ENCODE measurements at places on chromosomes 1 and 21.

GRCh38 chr1:100354971-100355394 is 2.7 kb downstream of the CDC14A start:
- no peak overlapping the region for H3K27ac ChIP-seq
- H3K4me3 ChIP-seq: no peak overlapping the region
- H3K36me3 ChIP-seq: no peaks in the 10 kb centered on the region
- no peak for DNase-seq
- H3K27me3 ChIP-seq: no peaks in the 10 kb centered on the region

- H3K27me3 ChIP-seq: no peaks in the 10 kb centered on the region
- H3K27ac ChIP-seq: no peak overlapping the region
- no peak for DNase-seq
- H3K4me1 ChIP-seq: no peaks in the 10 kb centered on the region
These were observed 5.6 kb upstream of the KCNA10 start for GRCh38 chr1:110524311-110525248.

- H3K36me3 ChIP-seq: no peaks in the 10 kb centered on the region
- DNase-seq: no peak
- peak overlapping the region; percentile 44 for H3K4me3 ChIP-seq
- H3K4me1 ChIP-seq: no peaks in the 10 kb centered on the region
- H3K27ac ChIP-seq: no peak overlapping the region
- H3K27me3 ChIP-seq: no peaks in the 10 kb centered on the region
These were observed 5.8 kb downstream of the KISS1 start for GRCh38 chr1:204190212-204191211.

GRCh38 chr21:45499970-45500577 is 42.2 kb downstream of the SLC19A1 start:
- DNase-seq: no peak
- peaks cover 52% of the 10 kb centered on the region for H3K36me3 ChIP-seq
- H3K27ac ChIP-seq: no peak overlapping the region

DNA sequence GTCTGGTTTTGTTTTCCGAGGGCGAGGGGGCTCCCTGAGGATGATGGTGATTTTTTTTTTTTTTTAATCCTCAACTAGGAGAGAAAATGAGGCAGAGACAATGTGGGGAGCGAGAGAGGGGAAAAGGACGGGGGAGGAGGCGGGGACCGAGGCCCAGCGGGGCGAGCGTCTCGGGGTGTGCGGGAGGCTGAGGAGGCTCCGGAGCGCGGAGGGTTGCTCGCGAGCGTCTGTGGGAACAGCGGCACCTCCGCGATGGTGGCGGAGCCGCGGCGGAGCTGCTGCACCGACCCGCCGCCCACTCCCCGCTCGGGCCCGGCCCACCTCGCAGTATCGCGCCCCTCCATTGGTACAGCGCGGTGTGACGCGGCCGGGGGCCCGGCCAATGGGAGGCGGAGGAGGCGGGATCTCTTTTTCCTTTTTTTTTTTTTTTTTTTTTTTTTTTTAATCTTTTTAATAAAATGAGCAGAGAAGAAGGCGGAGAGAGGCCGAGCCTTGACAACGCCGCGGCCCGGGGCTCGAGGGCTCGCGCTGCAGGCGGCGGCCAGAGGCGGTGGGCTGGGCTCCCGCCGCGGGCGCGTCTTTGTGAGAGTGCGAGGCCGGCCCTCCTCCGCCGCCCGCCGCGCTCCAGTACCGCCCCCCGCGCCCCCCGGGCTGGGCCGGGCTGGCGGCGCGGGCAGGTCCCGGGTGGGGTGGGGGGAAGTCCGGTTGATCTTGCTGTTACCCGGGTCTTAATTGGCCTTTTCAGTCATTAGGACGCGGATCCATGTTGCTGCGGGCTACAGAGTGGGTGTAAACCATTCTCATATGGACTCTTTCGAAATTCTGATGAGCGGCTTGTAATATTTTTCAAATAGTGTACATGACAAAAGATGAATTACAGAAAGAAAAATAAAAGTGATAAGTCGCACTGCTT is at the start of gene RERE:
Gene RERE, minus strand, starts transcription at position 229 of the 913 bp plus-strand sequence.
- H3K4me3 ChIP-seq: peak within 1 kb of the TSS; percentile 98
- H3K36me3 ChIP-seq: no peaks in the 10 kb centered on the region
- DNase-seq: peak; percentile 96
- H3K27ac ChIP-seq: peak within 1 kb of the TSS; percentile 83

GRCh38 chr1:230797376-230797920 is 50.3 kb downstream of the CAPN9 start:
- no peak overlapping the region for H3K4me3 ChIP-seq
- no peaks in the 10 kb centered on the region for H3K4me1 ChIP-seq
- no peak for DNase-seq
- H3K27ac ChIP-seq: no peak overlapping the region

DNA sequence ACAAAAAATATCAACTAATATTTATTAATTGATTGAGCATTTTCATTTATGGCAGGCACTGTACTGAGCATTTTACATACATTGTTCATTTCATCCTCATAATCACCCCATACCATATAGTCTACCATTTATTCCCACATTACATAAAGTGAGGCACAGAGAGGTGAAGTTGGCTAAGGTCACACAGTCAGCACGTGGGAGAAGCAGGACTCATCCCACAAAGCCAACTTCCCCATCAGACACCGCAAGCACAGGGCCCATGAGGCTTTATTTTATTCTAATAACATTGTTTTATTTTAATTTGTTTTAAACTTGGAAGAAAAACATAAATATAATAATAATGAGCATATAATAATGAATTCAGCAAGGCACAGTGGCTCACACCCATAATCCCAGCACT is 43.1 kb upstream of the CAPZB start:
- H3K27me3 ChIP-seq: no peaks in the 10 kb centered on the region
- no peak for DNase-seq
- H3K36me3 ChIP-seq: no peaks in the 10 kb centered on the region
- peaks cover 3% of the 10 kb centered on the region for H3K4me1 ChIP-seq

DNA sequence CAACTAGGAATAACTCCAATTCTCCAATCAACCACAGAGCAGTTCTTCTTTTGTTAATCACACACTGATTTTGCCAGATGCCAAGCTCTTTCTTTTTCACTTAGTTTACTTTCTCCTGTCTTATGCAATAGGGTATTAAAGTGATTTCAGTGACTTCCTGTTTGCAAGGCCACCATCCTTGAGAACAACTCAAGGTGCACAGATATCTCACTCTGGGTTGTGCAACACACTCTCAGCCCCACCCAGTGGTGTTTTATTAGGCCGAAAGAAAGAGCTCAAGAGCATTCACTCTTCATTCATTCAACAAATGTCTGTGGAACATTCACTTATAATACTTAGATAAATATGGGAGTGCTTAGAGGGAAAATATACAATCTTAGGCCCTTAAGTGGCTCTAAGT is 352.5 kb downstream of the ZNF326 start:
- H3K4me1 ChIP-seq: no peaks in the 10 kb centered on the region
- no peaks in the 10 kb centered on the region for H3K27me3 ChIP-seq
- no peak for DNase-seq
- no peak overlapping the region for H3K27ac ChIP-seq
- no peaks in the 10 kb centered on the region for H3K36me3 ChIP-seq
- no peak overlapping the region for H3K4me3 ChIP-seq

GRCh38 chr1:203311368-203312301 is 6.3 kb downstream of the BTG2 start:
- no peak overlapping the region for H3K27ac ChIP-seq
- H3K36me3 ChIP-seq: peaks cover 38% of the 10 kb centered on the region
- no peaks in the 10 kb centered on the region for H3K27me3 ChIP-seq
- no peak overlapping the region for H3K4me3 ChIP-seq
- no peak for DNase-seq

DNA sequence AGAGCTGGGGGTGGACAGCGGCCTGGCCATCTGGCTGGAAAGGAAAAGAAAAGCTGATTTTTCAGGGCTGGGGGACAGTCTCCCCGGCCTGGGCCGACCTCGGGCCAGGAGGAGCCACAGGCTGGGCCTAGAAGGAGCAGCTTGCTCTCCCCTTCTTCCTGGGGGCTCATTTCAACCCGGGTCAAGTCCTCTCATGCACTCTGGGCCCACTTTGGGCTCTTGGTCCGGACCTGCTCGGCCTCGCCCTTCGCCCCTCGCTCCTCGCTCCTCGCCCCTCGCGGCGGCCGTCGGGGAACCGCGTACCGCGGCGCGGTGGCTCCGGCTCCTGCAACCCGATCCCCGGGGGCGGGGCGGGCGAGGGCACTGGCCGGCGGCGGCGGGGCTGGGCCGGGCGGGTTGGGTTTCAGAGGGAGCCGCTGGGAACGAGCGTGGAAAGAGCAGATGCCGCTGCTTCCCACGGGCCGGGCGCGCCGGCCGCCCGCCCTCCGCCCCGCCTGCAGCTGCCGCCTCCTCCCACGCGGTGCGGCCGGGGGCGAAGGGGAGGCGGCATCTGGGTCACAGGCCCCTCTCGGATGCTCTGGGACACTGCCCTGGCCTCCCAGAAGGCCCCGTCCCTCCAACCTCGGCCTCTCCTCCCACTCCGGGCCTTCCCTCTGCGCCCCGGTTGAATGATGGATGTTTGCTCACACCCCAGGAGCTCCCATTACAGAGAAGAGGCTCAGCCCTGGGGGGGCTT is 6.6 kb downstream of the HEYL start:
- peaks cover 14% of the 10 kb centered on the region for H3K4me1 ChIP-seq
- H3K27me3 ChIP-seq: no peaks in the 10 kb centered on the region
- H3K4me3 ChIP-seq: peak overlapping the region; percentile 41
- H3K36me3 ChIP-seq: peaks cover 38% of the 10 kb centered on the region
- DNase-seq: no peak
- peak overlapping the region; percentile 96 for H3K27ac ChIP-seq

GRCh38 chr1:215094381-215094780 is 11.8 kb downstream of the KCNK2 start:
- no peak overlapping the region for H3K27ac ChIP-seq
- DNase-seq: no peak
- H3K36me3 ChIP-seq: no peaks in the 10 kb centered on the region
- H3K4me1 ChIP-seq: no peaks in the 10 kb centered on the region
- no peaks in the 10 kb centered on the region for H3K27me3 ChIP-seq
- H3K4me3 ChIP-seq: no peak overlapping the region

DNA sequence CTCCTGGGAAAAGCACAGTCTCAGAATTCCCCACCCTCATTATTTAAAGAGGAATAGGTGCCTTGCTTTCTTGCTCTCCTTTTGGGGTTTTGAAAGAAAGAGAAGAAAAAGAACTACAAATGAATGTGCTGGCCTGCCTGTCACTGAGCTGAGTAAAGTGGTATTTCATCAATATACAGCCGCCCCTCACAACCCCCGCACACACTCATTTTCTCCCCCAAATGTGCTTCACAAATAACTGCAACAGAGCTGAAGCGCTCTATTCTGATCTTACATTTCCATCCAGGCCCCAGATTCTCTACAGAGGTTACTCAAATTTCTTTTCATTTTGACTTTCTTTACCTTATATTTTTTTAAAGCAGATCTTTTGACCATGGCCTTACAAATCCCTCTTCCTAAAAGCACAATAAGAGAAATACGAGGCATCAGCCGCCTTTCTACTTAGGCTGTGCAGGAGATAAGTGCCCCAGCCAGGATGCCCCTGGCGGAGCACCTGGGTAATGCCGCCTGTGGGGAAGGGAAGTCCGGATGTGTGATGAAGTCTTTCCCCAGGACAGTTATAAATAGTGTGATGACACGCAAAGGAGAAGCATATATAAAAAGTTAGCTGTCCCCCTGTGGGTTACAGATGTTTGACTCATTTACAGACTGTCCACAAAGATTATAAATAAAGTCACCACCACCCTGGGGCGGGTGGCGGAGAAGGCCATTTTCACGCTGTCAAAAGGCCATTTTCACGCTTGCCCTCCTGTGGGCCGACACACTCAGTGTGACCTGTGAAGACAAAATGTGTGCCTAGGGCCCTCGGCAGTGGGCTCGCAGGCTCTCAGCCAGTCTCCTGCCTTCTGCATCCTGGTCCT is 6.5 kb downstream of the KCNN3 start:
- H3K4me1 ChIP-seq: no peaks in the 10 kb centered on the region
- no peaks in the 10 kb centered on the region for H3K36me3 ChIP-seq
- H3K27me3 ChIP-seq: no peaks in the 10 kb centered on the region
- H3K4me3 ChIP-seq: no peak overlapping the region

DNA sequence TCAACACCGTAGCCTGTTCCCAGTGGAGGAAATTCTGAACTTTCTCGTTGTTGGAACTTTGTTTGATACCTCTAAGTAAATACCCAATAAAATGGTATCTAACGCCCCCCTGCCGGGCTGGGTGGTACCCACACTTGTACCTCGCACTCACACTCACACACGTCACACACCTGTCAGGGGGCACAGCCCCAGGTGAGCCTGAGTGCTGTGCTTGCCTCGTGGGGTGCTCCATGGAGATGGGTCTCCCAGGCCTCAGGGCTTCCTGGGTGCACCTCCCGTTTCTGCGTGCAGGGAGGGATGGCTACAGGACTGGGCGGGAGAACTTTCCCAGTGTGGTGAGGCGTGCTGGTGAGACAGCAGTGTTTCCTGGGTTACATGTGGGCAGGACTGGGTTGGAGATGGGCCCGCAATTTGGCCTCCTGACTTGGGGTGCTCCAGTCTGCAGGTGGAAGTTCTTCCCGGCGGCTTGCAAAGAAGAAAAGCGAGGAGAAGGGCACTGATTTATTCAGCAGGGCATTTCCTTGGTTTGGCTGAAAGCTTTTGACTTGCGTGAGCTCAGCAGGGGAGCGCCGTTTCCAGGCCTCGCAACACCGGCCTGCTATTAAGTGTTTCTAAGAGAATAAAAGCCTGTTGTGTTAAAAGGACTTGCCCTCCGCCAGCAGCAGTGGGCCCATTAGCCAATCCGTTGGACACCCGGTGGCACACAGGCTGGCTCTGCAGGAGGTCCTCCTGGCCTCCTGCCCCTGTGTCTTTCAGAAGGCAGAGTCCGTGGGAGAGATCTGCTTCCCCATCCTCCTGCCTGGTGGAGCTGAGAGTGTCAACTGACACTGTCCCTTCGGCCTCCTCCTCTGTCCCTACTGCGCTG is 79.7 kb downstream of the KIF26B start:
- no peaks in the 10 kb centered on the region for H3K4me1 ChIP-seq
- DNase-seq: no peak
- no peak overlapping the region for H3K4me3 ChIP-seq
- H3K27me3 ChIP-seq: no peaks in the 10 kb centered on the region

- no peaks in the 10 kb centered on the region for H3K36me3 ChIP-seq
- H3K4me1 ChIP-seq: peaks cover 2% of the 10 kb centered on the region
- peaks cover 4% of the 10 kb centered on the region for H3K27me3 ChIP-seq
These were observed 749 bp downstream of the PCBP3 start for GRCh38 chr21:45644041-45644906.

DNA sequence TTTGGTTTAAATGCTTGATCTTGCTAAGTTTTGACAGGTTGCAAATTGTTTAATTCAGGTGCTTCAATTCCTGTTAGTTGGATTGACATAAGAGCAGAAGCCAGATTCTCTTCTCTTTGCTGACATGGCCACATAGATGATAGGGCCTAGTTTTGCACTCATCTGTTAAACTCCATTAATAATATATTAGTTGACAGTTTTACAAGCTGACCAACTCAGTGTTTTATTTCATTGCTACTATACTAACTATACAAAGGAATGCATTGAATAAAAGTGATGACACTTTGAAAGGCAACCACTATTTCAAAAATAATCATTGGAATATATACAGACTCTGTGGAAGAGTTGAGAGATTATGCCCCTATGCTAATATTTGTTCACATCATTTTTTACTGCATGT is 255.6 kb upstream of the DPYD start:
- H3K4me3 ChIP-seq: no peak overlapping the region
- H3K27me3 ChIP-seq: no peaks in the 10 kb centered on the region
- no peak for DNase-seq
- H3K36me3 ChIP-seq: no peaks in the 10 kb centered on the region
- H3K27ac ChIP-seq: no peak overlapping the region
- no peaks in the 10 kb centered on the region for H3K4me1 ChIP-seq

Measured in ascending aorta (tissue), 2 donors.